Lung microvascular endothelial cell (primary cell): ENCODE measurements at places on chromosomes 11 and 22. TPM values are rescaled to one million over a fixed set of nuclear protein-coding genes. Genes with fewer than 3 reads are reported as not detected.

TRMU gene
- 13.1 and 19.6 TPM in 2 replicates for total RNA-seq

GRCh38 chr11:110728476-110728875 is 16.2 kb upstream of the ARHGAP20 start:
- no peak for DNase-seq

GRCh38 chr11:111733016-111733415 is 33.2 kb downstream of the PPP2R1B start:
- DNase-seq = peak; percentile 91

GRCh38 chr11:128670631-128671030 is 23.2 kb upstream of the FLI1 start:
- DNase-seq = no peak

- no peak for DNase-seq
Observed at GRCh38 chr22:46518542-46519325, 18.7 kb downstream of the CELSR1 start.

GRCh38 chr22:49152127-49152938 is 675.3 kb downstream of the BRD1 start:
- no peak for DNase-seq

TP53I11 gene
- 12.4 and 12.9 TPM in 2 replicates for total RNA-seq

GRM5 gene
- total RNA-seq = under 0.01 TPM in 1 of 2 replicates, not detected in the other

DNA sequence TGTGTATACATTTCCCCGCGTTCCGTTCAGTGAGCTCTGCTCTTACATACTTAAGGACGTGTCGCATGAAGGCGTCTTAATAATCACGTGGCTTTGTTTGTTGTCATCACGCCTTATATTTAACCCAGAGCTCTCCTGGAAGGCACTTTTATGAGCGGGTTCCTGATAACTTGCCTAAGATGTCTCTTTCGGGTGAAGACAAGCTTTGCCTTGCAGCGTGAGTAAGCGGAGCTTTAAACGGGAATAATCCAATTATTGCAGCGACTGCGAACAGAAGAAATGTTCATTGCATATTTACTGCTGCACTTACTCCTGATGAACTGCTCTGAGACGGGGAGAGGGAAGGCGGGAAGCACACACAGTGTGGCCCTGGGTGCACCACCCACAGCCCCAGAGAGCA is 1128.2 kb downstream of the BRD1 start:
- DNase-seq = no peak

DNA sequence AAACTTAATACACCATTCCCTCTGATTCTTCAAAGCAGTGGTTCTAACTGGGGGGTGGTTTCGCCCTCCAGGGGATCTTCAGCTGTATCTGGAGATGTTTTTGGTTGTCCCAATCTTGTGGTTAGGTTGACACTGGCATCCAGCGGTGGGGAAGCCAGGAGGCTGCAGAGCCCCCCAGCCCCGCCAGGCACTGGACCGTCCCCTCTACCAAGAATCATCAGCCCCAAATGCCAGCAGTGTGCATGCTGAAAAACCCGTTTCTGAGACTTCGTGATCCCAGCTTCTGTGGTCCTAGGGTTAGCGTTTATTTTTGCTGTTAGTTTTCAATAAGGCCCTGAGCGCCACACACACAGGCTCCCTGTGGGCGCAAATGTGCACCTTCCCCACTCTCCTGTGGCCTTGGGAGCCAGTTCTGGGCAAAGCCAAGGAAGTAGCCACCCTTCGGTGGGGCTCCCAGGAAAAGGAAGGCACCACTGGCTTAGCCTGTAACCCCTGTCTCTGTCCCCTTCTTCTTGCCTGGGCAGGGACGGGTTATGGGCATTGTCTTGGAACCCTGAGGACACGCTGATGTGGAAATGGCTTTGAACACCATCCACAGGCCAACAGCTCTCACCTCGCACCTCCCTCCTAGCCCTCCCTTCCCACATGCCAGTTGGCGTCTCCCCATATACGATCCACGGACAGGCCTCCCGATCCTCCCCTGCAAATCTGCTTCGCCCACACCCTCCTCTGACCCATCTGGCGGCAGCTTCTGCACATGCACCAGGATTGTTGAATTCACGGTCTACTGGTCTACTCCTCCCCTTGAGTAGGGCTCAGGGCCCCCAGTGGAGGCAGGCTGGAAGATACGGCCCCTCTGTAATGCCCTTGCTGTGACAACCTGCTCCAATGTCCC is 71.4 kb upstream of the CCND1 start:
- DNase-seq = no peak

GRCh38 chr11:114447892-114448291 is 8.6 kb downstream of the REXO2 start:
- DNase-seq = no peak

GRCh38 chr11:115170133-115170815 is 333.9 kb downstream of the CADM1 start:
- DNase-seq = peak; percentile 28

ART5 gene
- not detected in 2 replicates for total RNA-seq

- DNase-seq = peak; percentile 83
Observed at GRCh38 chr11:71504531-71504930, 22.5 kb upstream of the KRTAP5-7 start.

CRYAB gene
- 0.22 and 0.60 TPM in 2 replicates for total RNA-seq

DNA sequence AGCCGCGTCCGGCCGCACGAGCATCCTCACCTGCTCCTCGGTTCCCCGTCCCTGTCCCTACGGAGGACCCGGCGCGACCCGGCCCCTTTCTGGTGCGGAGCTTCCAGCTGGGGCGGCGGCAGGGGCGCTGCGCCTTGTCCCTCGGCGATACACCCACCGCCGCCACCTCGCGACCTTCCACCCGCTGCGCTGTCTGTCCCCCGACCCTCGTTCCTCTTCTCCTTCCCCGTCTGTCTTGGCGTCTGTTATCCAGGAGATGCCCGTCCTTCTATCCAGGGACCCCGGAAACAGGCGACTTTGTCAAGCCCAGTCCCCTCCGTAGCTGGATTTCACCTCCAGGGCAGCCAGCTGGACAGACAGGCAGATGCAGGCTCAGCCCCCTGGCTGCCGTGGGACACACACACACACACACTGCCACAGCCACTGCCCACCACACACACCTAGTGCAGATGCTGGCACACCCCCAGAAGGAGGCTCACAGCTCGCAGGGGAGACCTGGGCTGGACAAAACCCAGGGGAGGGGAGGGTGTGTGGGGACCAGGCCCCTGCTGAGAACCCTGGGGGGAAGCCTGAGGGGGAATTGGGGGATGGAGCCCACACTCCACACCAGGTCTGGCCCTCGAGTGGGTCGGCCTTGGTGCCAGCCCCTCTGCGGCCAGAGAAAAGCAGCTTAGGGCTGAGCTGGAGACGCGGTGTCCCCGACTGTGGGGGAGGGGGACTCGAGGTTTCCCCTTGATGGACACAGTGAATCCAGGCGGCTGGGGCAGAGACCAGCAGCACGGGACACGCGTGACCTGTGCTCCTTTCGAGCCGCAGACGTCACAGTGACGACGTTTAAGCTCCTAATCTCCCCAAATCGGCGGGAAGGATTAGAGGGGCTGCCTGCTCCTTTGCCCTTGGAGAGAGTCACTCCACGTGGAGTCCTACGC is 788 bp downstream of the DRD4 start:
- DNase-seq = no peak

DNA sequence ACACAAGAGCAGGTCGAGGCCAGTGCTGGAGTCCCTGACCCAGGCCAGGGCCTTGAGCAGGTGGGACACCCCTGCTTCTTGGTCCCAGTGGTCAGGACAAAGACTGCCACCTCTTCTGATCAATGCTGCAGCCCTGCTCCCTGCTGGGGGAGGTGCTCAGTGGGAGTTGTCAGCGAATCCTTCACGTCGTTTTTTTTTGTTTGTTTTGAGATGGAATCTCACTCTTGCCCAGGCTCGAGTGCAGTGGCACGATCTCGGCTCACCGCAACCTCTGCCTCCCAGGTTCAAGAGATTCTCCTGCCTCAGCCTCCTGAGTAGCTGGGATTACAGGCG is 34.7 kb downstream of the NUP50 start:
- no peak for DNase-seq

USP28 gene
- 19.8 and 22.2 TPM in 2 replicates for total RNA-seq

- no peak for DNase-seq
Observed at GRCh38 chr11:66550887-66551286, 4.2 kb downstream of the ACTN3 start.

- DNase-seq = peak; percentile 77
Observed at GRCh38 chr11:29309992-29310391, 706.8 kb downstream of the KCNA4 start.

DNA sequence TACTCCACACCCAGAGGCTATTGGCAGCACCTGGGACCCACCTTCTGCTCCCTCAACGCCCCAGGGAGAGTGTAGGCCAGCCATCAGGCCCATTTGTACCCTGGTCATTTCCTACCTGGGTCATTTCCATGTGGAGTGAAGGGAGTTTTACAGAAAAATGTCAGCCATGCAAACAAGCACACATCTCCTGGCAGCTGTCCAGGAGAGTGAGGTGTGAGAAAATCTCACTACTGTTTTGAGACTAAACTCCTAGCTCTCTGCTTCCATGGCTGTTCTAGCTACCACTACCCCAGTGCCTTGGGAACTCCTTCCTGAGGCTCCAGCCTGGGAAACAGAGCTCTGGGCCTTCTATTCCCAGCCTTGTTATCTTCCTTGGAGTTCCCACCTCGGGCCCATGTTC is 2.8 kb upstream of the TMPRSS13 start:
- no peak for DNase-seq

DNA sequence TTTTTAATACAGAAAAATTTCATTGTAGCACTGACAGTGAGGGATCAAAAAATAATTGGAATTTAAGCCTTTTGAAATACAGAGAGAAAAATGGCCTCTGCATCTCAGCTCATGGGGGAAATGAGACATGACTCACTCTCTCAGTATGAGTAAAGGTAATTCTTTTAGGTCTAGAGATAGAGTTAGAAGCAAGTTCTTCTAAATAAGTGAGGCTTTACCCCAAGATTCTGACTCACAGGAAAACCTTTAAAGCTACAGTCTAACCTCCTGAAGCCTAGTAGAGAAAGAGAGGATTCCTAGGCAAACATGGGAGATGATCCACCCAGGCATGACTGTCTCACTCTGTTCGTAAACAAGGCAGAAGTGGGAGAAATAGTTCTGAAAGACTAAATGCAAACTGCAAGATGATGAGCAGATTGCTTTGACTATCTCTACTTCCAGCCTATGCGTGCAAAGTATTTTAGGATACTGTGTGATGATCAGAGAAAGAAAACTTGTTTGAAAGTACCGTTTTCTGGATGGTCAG is 1003.3 kb upstream of the CCDC90B start:
- no peak for DNase-seq

DNA sequence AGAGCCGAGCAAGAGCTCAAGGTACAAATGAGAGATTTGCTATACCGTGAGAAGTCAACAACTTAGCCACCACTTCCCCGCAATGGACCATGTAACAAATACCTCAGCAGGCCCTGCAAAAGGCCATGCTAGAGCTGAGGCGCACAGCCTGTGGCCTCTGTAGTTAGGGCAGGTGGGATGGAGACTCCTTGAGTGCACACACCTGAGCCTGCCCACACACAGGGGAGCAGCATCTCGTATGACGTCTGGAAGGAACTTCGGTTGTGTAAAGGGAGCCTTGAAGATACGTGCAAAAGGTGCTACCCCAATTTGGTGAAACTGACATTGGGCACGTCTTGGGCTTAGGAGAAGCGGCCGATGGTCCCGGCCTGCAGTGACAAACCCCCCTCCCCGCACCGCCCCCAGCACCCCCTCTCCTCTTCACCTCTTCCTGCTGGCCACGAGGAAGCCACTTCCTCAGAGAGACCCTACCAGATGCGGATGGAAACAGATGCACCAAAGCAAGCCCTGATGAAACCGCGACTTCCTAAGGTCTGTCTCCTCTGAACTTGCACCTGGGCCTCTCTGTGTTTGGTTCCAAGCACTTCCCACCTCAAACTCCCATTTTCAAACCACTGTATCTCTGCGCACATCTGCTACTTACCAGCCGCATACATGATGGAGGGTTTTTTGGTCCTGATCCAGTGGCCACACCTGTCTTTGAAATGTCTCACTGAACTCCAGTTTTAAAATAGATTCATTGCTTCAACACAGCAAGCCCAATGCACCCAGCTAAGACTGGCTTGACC is 10.6 kb downstream of the CDPF1 start:
- DNase-seq = no peak
